ENCODE measurements at places on chromosomes 5 and 9. TPM values are rescaled to one million over a fixed set of nuclear protein-coding genes. Genes with fewer than 3 reads are reported as not detected.

The KCNV2 gene
- 0.31 TPM for polyA plus RNA-seq

DNA sequence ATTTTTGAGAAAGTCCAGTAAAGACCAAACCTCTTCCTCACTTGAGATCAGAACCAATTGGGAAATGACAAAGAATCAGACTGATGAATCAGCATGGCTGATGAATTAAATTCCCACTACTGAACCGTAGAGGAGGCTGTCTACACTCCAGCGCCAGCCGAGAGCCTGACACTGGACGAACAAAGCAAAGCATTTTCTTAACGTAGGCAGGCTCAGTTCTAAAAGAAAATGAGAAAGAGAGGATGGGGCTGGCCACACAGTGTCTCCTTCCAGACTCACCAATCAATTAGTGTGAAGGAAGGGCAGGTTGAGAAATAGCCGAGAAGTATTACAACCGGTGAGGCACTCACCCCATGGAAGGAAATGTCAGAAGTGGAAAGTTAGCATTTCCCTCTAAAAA, 49.4 kb downstream of the ITGA1 start:
- no peak for DNase-seq

DNA sequence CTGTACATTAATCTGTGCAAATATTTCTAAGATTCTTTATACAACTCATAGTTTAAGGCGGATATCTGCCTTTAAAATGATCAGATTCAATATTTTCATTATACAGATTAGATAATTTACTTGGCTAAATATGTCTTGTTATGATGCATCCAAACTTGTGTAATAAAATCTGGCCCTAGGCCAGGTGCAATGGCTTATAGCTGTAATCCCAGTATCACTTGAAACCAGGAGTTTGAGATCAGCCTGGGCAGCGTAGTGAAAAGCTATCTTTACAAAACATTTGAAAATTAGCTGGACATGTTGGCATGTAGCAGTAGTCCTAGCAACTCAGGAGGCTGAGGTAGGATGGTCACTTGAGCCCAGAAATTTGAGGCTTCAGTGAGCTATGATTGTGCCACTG, 2002.2 kb upstream of the ACO1 start:
- DNase-seq: no peak

DNA sequence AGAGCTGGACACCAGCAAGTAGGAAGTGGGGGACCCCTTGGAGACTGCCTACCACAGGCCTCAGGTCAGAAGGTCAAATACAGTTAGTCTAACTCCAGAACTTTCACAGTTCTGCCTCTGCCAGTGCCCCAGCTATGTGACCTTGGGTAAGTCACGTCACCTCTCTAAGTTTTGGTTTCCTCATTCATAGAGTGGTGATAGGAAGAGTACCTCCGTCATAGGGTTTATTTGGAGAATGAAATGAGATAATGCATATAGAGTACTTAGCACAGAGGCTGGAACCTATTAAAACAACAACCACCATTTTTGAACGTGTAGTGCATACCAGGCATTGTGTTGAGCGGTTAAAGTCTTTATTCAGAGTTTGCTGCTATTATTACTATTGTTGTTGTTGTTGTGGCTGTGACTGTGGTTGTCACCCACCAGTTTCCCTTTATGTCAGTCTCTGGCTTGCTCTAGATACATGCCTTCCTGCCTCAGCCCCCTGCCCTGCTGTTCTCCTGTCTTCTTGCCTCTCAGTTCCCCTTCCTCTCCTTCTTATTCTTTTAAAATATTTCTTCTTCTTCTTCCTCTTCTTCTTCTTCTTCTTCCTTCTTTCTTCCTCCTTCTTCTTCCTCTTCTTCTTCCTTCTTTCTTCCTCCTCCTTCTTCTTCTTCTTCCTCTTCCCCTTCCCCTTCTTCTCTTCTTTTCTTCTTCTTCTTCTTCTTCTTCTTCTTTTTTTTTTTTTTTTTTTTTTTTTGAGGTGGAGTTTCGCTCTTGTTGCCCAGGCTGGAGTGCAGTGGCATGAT, 67.8 kb downstream of the RALGPS1 start:
- no peak for DNase-seq

GRCh38 chr5:173707392-173707791, 90.9 kb upstream of the BOD1 start:
- DNase-seq: no peak

DNA sequence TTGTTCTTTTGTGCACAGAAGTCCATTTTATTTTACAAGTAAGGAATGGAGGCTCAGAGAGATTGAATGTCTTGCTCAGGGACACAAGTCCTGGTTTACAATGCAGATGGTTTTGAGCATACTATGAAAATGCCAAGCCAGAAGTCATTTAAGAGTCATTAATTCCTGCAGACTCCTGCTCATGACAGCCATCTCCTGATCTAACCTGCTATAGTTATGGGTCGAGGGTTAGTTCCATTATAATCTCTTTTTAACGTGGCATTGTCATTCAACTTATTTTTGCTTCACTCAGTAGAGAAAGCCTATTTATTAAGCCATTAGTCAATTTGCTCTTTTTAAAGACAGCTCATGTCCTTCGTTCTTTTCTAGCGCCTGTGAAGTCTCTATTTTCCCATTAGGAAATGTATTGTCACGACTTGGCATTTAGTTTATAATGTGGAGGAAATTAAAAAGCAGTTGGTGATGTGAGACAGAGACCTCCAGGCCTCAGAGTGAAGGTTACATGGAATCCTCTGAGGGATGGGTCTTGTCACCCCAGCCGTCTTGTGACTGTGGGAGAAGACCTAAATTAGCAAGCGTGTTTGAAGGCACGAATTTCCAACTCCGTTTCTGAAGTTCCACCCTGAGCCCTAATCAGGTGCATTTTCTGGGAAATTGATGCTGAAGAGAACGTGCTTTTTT, 84.1 kb downstream of the ACTBL2 start:
- DNase-seq: no peak

DNA sequence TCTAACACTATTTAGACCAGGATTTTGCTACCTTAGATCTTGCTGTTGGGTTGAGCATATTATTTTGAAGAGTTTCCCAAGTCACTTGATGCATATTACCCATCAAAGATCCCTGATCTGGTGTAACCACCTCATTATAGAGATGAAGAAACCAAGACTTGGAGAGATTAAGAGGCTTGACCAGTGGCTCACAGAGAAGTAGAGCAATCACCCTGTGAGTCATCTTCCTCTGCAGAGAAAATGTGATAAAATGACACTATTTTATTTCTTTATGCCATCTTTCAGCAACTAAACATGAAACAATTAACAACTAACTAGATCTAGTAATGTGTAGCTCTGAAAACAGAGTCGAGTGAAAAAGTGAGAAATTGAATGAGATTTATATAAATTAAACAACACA, 76.1 kb downstream of the KIF4B start:
- DNase-seq: no peak

Measured in renal pelvis (tissue), 12 donors.